ENCODE measurements at places on chromosomes 3 and 15.

GRCh38 chr15:88974392-88974791 is 61.2 kb upstream of the MFGE8 start:
- no peak for DNase-seq

GRCh38 chr3:9930804-9931418 is 2.7 kb upstream of the CRELD1 start:
- no peak for DNase-seq

DNA sequence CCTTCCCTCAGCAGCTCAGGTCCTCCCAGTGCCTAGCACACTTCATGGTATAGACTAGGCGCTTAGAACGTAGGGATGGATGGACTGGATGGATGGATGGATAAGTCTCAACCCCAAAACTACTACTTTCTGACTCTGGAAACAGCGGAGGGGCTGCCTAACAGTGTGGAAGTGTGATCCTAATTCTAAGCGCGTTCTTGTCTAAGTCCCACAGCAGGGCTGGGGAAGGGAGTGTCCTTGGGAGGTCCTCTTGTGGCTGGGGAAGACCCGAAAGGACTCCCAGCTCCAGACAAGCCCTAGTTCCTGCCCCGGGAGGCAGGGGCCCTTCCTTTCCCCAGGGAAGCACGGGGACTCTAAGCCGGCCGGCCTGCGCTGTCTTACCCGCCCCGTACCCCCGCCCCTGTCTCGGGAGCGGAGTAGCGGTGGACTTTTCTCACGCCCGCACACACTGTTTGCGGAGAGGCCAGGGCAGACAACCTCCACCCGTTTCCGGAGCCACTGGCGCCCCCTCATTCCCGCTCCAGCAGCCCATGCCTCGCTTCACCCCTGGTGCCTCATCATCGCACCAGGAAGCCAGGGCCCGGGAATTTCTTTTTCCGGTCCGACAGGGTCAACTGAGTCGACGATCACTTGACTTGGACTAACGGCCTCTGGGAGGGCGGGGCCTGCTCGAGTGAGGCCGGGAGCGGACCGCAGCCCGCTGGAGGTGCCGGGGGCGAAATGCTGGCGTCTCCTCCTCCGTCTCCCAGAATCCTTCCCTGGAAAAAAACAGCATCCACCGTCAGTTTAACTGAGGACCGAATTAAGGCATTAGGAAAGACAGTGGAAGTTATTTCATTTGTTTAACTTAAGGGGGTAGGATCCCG is 133.3 kb downstream of the TBC1D2B start:
- peak; percentile 77 for DNase-seq

DNA sequence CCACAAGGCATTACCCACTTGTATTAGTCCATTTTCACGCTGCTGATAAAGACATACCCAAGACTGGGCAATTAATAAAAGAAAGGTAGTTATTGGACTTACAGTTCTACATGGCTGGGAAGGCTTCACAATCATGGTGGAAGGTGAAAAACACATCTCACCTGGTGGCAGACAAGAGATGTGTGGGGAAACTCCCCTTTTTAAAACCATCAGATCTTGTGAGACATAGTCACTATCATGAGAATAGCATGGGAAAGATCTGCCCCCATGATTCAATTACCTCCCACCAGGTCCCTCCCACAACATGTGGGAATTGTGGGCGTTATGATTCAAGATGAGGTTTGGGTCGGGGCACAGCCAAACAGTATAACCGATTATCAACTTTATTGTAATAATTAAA is 17.0 kb upstream of the CMC1 start:
- DNase-seq, result no peak

GRCh38 chr3:114081037-114081436 is 24.5 kb downstream of the QTRT2 start:
- no peak for DNase-seq

- DNase-seq, result no peak
Observed at GRCh38 chr15:64187396-64188191, 24.8 kb upstream of the PPIB start.

DNA sequence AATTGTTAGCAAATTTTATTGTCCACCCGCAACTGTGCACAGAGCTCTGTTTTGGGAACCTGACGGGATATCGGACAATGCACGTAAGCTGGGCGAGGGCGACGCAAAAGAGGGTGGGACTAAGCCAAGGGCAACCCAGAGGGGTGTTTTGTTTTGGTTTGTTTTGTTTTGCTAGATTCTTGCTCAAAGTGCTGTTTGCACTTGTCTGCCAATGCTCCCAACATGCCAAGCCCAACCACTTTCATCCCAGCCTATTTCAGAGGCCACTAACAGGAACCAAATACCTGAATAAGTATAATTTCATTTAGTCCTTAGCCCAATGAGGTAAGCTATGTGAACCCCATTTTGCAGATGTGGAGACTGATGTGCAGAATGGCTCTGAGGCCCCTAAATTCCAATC is 9.7 kb upstream of the CMTM7 start:
- DNase-seq, result no peak

GRCh38 chr3:25447925-25448324 is 19.9 kb downstream of the RARB start:
- DNase-seq, result no peak

- DNase-seq, result no peak
Observed at GRCh38 chr3:165159760-165160421, 36.3 kb downstream of the SLITRK3 start.

DNA sequence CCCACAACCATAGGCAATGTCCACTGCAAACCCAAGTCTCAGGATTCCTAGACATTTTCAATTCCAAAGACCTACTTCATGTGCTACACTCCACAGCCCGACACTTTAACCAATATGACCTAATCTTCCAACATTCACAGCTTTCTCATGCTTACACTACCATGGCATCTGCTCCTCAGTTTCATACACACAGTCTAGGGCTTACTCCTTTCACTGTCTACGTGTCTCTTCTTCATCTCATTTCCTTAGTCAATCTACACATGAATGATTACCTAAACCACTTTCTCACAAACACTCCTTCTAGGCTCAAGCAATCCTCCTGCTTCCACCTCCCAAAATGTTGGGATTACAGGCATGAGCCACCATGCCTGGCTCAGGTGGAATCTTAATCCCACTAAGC is 106.3 kb downstream of the STAG1 start:
- no peak for DNase-seq

GRCh38 chr15:83694536-83694935 is 40.6 kb downstream of the ADAMTSL3 start:
- DNase-seq, result no peak

DNA sequence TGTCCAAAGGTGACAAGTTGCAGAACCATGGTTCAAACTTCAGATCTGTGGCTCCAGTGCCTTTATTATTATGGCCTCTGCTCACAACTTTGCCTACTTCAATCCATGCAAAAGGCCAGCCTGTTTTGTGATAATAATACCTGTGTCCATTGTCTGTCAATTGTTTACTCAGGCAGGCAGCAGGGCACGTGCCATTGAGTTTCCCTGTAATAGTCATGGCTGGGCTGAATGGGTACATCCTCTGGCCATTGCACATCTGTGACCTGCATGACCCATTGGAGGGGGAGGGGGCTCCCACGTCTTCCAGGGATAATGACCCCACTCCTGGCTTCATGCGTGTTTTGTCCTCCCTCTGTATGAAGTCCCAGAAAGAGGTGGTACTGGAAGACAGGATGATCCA is 215.4 kb downstream of the SSR3 start:
- no peak for DNase-seq

DNA sequence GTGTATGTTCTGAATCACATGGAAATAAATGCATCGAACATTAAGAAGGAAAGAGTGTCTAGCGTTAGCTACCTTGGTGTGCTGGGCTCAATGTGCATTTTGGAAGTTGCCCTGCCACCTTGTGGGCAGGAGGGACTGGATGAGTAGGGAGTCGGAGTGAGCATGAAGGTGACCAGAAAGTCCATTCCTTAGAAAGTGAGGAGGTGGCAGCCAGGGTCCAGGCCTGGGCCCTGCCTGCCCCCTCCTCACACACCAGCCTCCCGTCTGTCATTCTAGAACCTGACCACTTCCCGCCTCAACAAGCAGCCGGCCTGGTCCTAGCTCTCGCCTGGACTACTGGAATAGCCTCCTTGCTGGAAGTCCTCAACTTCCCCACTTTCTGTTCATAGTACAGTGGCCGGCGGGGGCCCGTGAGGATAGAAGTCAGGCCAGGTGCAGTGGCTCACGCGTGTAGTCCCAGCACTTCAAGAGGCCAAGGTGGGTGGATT is 10.2 kb upstream of the GATA2 start:
- no peak for DNase-seq

DNA sequence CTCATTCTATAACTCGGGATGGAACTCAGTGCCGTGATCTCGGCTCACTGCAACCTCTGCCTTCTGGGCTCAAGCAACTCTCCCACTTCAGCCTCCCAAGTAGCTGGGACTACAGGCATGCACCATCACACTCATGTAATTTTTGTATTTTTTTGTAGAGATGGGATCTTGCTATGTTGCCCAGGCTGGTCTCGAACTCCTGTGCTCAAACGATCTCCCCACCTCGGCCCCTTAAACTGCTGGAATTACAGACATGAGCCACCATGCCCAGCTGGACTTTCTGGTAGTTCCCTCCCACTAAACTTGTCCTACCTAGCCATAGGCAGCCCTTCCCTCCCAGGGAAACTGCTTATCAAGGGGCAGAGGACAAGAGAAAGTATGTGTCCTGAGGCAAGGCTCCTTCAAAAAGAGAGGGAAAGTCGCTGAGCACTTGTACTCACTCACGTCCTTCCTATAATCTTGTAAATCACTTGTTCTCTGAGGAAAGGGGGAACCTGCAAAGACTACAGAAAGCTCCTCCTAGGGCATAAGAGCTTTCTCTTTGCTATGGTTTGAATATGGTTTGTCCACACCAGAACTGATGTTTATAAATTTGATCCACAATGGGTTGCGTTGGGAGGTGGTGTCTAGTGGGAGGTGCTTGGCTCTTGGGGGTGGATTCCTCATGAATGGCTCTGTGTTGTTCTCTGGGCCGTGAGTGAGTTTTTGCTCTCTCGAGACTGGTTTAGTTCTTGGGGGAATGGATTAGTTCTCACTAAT is 13.6 kb upstream of the TBL1XR1 start:
- DNase-seq, result no peak
